Activated T-cell treated with anti-CD3 and anti-CD28 coated beads, Interleukin-2, amount 50 U/mL, for 48 hours (primary cell): ENCODE measurements at places on chromosomes 1 and 21.

DNA sequence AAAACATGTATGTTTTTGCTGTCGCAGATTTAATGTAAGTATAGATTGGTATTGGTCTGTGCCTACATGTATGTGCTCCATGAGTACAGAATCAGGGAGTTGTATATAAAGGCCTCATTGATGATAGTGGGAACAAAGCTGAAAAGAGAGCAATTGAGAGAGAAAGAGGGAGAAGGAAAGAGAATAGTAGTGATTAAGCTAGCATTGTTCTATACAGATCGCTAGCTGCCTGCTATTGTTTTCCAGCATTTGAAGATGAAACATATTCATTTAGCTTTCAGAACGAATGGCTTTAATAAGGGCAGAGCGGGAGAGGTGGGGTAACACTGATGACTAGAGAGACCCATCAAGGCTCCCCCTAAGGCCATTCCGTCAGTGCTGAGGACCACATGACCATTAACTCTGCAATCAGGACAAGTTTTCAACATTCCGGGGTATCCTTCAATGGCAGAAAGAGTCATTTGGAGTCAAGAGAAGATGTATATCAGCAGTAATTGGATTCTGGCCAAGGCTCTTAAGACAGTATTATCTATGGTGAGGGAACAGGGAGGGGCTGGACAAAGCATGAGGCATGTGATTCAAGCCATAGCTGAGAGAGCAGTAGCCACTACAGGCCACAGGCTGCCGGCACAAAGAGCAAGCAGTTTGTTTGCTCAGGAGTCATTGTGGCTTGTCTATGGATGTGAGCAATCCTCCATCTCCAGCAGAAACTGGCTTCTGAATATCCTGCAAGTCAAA, 176.5 kb downstream of the PBX1 start:
- DNase-seq, result no peak

DNA sequence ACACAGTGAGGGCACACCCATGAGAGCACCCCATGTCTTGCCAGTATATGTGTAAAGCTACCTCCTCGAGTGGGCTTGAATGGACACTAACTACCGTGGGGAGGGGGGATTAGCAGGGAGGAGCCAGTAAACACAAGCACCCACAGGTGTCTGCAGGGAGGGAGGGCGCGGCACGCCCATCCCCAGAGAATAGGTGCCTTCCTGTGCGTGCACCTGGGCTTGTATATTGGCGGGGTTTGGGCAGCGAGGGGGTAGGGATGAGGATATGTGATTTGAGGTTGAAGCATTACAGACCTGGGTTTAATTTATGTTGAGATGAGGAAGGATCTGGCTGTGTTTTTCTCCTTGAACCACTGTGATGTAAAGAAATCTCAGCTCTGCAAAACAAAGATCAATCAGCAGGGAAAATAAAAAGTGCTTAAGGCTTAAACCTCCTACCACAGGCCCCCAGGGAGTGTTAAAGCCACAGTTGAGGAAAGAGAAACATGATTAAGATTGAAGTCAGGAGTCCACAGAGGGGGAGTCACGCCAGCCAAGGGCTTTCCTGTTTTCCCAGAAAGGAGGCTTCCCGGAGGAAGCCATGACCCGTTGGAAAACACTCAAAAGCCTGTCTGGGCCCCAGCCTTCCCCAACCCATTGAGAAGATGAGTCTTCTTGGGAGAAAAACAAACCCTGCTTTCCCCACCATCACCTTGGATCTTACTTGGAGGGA, 80.0 kb downstream of the CAMK2N1 start:
- no peak for DNase-seq

GRCh38 chr21:38951095-38951730, 145.5 kb downstream of the ETS2 start:
- no peak for DNase-seq

DNA sequence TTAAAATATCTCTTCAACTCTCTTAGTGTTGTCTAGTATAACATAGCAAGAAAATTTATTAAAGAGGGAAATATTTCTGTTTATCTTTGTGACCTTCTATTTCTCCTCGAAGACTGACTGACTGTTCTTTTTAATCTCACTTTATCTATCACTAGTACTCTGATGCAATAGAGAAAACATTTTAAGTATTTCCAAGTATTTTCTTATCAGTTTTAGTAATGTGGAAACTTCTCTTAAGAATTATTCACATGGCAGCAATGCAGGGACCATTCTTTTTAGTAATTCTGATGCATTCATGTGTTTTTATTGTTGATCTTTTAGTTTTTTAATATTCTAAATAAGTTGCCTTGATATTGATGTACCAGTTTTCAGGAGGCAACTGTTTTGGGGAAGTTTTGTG, 115.7 kb downstream of the NEK7 start:
- DNase-seq, result no peak

- no peak for DNase-seq
These were observed 39.9 kb upstream of the BACH1 start for GRCh38 chr21:29258626-29259338.

DNA sequence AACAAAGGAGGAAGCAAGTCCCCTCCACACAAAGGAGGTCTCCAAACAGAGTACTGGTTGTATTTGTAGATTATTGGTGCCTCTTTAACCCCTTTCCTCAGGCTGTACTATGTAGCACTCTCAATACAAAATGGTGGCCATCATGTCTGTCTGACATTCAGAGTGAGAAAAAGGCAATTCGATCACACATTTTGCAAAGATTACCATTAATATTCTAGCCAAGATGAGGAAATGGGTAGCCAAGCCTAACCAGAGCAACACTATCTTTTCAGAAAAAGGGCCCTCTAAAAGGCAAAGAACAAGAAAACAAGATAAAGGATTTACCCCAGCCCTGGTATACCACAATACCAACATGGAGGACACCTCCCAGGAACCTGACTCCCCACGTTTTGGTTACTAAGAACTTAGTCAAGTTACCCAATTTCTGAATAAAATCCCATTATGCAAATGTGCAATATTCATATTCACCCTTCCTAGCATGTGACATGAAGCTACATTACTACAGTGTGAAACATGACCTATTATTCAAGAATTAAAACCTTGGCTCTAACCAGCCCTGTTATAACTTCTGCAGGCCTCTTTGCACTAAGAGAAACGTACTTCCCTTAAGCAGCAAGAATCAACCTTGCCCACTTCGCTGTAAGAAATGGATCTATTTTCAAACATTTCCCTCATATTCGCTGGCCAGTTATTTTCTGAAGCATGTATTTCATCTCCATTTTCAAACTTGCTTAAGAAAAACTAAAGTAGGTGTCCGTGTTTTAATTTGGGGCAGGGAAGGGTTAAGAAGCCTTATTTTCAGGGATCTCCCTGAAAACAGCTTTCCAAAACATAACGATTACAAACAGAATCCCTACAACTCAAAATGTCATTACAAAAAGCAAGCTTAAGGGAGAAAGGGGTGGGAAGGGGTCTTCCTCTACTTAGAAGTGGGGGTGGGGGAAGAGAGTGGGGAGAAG, 2.1 kb downstream of the KDM5B start:
- DNase-seq, result no peak

- DNase-seq, result no peak
These were observed 12.2 kb downstream of the TXNIP start for GRCh38 chr1:145983960-145984830.

- DNase-seq, result no peak
These were observed 93.9 kb upstream of the ZBTB18 start for GRCh38 chr1:243957141-243957540.

- DNase-seq, result no peak
These were observed 323.5 kb downstream of the SIPA1L2 start for GRCh38 chr1:232306269-232306961.

- peak; percentile 65 for DNase-seq
These were observed at the start of gene ITLN2 for GRCh38 chr1:160954158-160955104. TSS of gene ITLN2 (minus strand) at chr1:160954809. CDS start at chr1:160954741, 68 bp downstream.

- no peak for DNase-seq
These were observed 98.0 kb downstream of the LMO4 start for GRCh38 chr1:87426463-87427249.

DNA sequence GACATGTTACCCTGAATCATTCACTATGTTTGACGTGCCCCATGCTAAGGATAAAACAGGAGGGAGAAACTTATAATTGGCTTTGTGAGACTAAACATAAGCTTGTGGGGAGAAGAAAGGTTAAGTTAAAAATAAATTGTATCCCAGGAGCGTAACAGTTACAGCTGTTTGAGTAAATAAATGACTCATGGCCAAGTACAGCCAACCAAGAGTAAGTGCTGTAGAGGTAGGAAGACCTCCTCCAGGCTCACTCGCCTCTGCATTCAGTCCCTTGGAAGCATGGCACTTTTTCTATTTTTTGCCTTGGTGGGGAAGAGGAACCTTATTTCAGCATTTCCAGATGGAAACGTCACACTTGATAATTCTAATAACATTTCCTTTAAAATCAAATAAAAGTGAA, 116.5 kb downstream of the ZP4 start:
- no peak for DNase-seq

DNA sequence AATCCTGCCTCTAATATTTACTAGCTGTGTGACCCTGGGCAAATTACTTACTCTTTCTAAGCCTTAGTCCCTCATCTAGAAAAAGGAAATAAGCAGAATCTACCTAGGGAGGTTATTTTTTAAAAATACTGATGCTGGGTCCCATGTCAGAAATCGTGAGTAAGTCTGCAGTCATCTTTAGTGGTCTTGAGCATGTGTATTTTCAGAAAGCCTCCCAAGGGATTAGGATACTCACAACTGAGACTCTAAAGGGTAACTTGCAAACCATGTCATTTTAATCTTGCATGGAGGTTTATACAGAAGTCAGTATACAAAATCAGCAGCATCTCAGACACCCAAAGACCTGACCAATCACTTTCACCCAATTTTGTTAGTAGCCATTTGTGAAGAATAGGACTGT, 43.2 kb downstream of the DSTYK start:
- no peak for DNase-seq

DNA sequence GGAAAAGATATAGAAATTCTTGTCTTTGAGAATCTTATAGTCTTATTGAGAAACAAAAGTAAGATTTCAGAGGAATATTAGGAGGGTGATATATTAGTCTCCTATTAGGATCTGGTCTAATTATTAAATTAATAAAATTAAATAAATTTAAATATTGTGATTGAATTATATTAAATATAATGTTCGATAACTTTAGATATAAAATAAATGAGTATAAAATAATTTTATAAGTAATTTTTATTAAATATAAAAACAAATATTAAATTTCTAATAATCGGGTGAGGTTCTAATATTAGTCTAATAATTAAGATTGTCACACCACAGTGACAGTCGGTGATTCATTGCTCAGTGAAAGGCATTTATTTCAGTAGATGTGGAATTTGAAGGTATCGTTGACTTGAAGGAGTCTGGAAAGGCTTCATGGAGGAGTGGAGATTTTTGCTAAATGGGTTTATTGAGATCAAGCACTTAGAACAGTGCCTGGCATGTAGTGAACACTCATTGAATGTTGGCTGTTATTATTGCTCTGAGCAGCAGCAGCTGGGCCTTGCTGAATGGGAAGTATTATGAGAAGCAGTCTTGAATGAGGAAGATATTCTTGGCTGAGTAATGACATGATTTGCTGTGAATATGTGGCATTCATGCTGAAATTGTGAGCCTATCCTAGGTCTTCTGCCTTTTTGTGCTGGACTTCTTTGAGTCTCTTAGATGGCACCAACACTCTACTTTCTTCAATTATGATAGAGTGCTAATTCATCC, 74.6 kb downstream of the USP25 start:
- DNase-seq, result no peak

- DNase-seq, result no peak
These were observed 7.6 kb downstream of the TXNIP start for GRCh38 chr1:145988773-145989172.

DNA sequence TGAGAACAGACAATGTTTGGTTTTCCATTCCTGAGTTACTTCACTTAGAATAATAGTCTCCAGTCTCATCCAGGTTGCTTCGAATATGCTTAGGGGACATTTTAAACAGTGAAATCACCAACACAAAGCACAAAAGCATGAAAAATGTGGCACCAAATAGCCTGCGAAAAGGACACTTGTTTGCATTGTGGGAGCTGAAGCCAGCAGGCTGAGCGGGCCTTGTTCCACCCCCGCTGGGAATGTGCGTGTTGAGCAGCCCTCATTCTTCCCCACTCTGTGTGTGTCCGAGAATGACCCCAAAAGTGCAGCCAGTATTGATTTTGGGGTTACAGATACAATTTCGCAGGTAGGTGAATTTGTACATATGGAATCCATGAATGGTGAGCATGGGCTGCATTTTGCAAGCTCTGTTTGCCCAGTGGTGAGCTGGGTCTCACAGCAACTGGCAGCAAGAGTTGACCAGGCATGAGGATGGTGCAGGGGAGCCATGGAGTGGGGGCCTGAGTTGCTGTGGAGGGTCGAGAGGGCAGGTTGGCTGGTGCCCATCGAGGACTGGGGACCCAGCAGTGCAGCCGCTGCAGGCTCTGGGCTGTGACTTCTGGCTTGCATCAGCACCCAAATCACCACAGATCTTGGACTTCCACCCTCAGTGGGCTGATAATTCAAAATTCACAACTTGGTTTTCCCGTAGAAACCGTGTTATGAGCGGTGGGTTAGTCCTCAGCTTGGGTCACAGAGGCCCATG, 29.4 kb downstream of the NENF start:
- no peak for DNase-seq

DNA sequence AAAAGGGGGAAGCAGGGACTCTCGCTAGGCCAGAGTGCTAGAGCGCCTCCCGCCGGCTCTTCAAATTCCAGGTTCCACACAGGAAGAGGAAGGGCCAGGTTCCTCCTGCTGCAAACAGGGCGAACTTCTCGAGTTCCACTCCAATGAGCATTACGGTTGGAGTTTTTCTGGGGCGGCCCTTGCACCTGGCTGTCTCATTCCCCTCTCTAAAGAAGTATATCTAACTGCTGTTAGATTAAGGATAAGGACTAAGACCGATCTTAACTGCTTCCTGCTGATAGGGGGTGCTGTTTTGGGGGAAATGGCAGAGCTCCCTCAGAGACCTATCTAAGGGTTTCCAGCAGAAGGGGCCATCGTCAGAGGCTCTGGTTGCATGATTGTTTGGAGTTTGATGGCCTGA, 138.0 kb downstream of the RABGAP1L start:
- no peak for DNase-seq

GRCh38 chr1:70627910-70628309, 216.8 kb downstream of the CTH start:
- no peak for DNase-seq

DNA sequence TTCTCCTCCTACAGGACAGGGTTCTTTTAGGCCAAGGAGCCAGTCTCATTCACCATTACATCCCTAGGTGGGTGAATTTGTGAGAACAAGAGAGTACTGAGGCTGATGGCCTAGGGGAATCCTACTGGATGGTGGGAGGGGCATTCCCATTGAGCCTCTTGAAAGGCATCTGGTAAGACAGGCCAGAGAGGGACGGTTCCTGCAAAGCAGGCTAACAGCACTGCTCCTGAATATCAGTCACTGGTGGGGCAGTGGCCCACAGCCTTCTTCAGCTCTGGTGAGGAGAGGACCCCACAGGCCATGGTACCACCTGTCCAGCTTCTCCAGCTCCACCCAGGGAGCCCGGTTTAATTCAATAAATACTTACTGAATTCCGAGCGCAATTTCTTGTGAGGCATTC, 125.9 kb upstream of the EDN2 start:
- peak; percentile 11 for DNase-seq

GRCh38 chr1:110083061-110083865, 12.8 kb upstream of the ALX3 start:
- no peak for DNase-seq
